ENCODE measurements at places on chromosomes 12 and 14.

- DNase-seq, result no peak
These were observed 646.7 kb upstream of the FOXG1 start for GRCh38 chr14:28119849-28120248.

DNA sequence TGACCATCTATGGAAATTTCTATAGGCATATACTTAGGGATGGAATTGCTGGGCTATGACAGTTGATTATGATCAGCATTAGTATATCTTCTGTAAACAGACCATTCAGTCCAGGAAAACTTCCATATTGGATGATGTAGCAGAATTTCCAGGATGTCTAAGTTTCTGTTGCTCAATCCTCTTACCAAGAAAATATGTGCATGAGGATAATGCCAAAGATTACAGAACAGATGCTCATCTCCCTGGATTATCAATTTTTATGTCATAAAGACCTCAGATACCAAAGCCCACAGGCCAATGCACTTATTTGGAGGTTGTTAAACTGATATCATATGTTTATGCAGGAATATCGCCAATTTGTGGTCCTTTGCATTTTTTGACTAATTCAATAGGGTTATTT lies 354.4 kb upstream of the FLRT2 start:
- DNase-seq, result no peak

GRCh38 chr14:25350021-25350420 lies 300.1 kb upstream of the STXBP6 start:
- no peak for DNase-seq

DNA sequence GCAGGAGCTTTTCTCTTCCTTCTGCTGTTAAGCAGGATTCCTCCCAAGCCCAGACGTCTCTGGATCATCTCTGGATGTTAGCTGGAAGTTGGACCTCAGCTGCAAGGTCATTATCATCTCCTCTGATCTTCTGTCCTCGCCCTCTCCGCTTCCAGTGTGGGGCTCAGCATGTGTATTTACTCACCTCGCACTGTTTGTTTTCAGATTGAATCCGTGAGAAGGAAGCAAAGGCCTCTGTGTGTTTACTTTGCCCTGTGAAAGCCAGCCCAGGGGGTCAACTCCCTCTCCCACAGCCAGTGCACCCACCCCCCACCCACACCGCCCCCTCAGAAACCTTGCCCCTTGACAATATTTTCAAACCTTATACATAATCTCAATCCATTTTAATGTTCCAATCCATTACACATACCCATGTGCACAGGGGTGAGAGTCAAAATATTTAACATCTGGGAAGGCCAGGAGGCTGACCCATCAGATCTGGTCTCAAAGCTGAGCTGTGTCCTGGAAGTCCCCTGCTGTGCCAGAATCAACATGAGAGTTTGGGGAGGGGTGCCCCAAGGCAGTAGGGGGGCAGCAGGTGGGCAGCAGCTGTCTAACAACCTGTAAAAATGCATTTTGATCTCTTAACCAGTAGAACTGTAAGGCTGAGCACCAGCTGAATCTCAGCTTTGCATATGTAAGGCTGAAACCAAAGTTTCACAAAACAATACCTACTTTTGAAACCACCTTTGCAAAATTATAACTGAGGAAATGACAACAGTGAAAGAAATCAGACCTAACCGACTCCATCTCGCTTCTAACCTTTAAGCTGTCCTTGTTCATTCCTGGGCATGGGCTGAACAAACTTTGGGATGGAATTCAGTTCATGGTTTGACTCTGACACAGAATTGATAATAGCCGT lies 157.9 kb downstream of the ZNF664 start:
- no peak for DNase-seq

GRCh38 chr12:58750484-58750883 lies 169.8 kb downstream of the LRIG3 start:
- DNase-seq, result no peak

- no peak for DNase-seq
These were observed at the start of gene HOXC9 for GRCh38 chr12:54000116-54001114. Gene HOXC9 (plus strand): TSS chr12:54000161. CDS start chr12:54000189, 28 bp downstream.

GRCh38 chr14:72737560-72737943 lies 156.3 kb downstream of the DPF3 start:
- no peak for DNase-seq

DNA sequence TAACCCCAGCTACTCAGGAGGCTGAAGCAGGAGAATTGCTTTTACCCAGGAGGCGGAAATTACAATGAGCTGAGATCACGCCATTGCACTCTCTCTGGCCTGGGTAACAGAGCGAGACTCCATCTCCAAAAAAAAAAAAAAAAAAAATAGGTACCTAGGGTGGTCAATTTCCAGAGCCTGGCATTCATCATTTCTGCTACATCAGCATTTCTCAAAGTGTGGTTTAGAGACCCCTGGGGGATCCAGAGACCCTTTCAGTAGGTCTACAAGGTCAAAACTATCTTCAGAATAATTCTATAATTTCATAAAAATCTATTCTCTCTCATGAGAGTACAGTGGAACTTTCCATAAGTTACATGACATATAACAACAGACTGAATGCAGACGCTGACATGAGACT lies 19.9 kb downstream of the CERS5 start:
- DNase-seq, result no peak

DNA sequence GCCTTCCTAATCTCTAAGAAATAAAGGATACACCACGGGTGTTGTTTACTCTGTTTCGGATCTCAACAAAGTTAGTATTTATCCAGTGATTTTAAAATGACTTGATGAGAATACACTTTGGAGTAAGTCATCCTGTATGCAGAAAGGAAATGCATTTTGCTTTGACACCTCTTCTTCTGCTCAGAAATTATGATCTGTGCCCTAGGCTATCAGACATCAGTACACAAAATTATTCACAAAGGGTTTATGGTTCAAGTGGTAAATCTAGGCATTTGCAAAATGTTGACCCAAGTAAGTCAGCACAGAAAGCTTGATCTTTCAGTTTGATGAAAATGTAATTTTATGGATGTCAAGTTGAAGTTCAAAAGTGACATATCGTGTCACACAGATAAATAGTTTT lies 248.5 kb downstream of the ATP23 start:
- no peak for DNase-seq

DNA sequence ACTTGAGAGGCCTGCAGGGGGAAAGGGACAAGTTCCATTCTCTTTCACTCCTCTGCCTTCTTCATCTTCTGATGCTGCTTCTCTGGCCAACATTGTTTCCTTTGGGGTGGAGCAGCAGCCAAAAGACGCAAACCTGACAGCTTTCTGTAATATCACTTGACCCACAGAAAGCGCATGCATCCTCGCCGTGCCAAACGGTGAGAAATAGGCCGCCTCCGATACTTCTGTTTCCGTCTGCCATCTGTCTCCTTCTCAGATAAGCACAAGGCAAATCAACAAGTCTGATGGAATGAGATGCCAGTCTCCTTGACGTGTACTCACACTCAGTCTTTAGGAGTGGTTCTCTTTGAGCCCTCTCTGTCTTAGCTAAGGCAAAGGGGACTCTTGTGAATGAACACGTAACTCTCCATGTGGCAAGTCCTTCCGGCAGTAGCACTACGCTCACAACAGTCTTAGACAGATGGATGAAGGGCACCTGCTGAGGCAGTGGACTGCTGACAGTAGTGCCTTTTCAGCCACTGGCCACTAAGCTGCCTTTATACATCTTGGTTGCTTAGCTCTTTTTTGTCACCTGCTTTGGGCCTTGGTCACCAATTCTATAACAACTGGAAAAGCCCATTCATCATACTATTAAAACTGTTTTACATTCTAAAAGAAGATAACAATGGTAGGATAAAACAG lies 214.1 kb downstream of the FBXL14 start:
- no peak for DNase-seq

GRCh38 chr12:121326996-121327674 lies 25.1 kb downstream of the ANAPC5 start:
- peak; percentile 12 for DNase-seq

DNA sequence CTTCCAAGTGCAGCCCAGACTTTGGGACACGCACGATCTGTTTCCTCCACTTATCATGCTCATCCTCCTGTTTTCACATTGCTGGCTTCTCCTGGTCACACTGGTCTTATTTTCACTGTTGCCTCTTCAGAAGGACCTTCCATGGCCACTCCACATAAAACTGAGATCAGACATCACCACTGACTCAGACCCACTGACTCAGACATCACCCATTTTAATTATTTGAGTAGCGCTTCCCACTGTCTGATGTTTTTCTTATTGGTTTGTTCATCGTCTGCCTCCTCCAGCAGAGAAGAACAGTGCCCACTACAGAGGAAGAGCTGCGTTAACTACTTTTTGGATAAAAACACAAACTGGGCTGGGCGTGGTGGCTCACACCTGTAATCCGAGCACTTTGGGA lies 270.5 kb upstream of the PWP1 start:
- DNase-seq, result no peak

DNA sequence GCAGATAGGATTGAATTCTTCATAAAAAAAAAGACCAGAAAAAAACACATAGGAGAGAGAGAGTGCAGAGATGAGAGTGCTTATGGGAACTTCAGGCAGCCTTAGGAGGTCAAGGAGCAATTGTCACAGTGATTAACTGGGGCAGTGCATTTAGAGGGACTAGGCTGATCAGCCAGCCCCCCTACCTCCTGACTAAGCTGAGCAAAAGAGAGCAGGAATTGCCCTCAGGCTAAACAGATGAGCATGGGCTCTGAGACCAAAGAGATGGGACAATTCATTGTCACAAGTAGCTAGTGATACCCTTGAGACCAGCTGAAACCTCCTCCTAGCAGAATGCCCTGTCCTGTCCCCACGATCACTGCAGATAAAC lies 124.0 kb downstream of the BTG1 start:
- DNase-seq, result no peak

- no peak for DNase-seq
These were observed 8.0 kb upstream of the ATG14 start for GRCh38 chr14:55419663-55420062.

GRCh38 chr12:32395026-32395425 lies 4.3 kb upstream of the FGD4 start:
- no peak for DNase-seq

DNA sequence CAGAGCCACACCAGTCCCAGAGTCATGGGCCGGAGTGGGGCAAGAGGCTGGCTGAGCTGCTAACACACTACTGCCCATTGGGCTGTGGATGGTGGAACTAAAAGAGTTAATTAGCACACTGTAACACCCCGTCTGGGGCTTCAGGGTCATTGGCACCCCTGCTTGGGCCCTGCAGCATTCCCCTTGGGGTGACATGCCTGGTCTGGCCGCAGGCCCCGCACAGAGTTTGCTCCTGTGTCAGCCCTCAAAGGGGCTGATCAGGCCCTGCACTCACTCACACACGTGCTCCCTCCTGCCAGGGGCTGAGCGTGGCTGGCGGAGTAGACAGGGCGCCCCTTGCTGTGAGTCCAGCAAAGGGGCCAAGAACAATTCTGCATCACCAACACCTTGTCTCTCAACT lies 1499.6 kb upstream of the TMEM132C start:
- no peak for DNase-seq

DNA sequence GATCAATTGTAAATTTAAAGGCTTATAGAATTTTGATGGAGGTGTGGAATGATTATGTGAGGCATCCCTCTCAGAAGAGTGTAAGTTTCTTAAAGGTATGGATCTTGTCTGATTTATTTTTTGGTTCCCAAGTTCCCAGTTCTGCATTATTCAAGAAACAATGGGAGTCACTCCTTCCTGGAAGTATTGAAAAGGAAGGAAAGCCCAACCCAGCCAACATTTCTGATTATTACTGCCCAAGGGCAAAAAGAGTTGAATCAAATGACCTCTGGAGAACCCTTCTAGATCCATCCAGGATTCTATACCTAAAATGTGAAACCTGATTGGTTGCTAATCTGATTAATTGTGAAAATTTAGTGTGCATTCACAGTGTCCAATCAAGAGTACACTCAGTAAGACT lies 166.2 kb downstream of the ANO2 start:
- DNase-seq, result no peak

DNA sequence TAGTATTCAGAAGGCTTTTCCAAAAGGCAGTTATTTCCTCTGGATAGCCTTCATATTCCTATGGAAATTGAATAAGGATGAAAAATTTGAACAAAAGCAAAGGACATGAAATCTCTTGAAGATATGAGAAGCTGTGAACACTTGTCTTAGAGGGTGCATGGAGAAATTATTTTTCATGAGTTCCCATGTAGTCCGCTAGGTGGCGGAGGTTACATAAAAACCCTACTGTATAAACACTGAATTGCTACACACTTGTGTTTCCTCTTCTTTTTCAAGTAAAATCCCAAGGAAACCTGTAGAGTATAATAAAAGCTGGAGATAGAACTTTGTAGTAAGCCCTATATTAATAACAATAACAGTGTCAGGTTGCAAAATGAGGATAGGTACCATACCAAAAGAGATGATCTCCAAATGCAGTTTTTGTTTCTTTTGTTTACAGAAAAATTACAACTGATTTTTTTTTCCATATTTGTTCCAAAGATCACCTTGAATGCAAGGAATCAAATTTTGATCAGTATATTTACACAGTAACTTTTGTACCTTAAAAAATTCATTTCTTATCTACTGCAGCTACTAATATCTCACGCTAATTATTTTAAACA lies 37.8 kb upstream of the OR4E1 start:
- DNase-seq, result no peak

- no peak for DNase-seq
These were observed 433.8 kb downstream of the PRKD1 start for GRCh38 chr14:29493849-29494248.

- no peak for DNase-seq
These were observed 3.4 kb downstream of the TRHDE start for GRCh38 chr12:72275526-72275925.

- no peak for DNase-seq
These were observed 84.3 kb downstream of the RPS6KA5 start for GRCh38 chr14:90976101-90976500.

- DNase-seq, result no peak
These were observed 1.3 kb downstream of the TRHDE start for GRCh38 chr12:72273499-72273837.

GRCh38 chr14:104537613-104537988 lies 42.0 kb upstream of the C14orf180 start:
- no peak for DNase-seq

DNA sequence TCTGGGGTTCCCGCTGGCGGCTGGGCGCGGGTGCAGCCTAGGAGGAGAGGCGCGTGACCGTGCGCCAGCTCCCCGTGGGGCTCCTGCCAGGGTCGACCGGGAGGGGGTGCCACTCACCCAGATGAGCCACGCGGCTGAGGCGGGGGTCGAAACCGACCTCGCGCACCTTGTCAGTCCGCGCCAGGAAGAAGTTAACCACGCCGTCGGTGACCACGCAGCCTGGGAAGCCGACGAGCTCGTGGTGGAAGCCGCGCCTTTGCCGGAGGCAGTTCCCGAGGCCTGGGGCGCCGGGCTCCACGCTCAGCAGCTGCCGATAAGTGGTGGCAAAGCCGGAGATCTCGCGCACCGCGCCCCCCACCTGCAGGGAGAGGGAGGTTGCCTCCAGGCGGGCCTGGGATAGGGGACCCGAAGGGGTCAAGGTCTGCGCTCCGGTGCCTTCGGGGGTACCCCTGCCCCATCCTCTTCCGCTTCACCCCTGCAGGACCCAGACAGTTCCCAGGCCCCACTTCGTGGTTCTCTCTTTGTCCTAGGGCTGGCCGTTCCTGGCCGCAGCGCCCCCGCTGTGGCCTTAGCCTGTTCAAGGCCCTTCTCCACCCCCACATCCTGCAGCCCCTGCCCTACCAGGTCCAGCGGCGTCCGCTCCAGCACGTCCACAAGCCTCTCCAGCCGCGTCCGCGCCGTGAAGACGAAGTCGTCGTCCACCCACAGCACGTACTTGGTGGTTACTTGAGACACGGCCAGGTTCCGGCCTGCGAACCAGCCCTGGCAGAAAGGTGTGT lies 5.3 kb downstream of the B4GALNT1 start:
- DNase-seq, result no peak
